ENCODE measurements at places on chromosomes 1 and 21.

GRCh38 chr1:31763671-31764311, 349 bp downstream of the ADGRB2 start:
- DNase-seq, result no peak

- DNase-seq, result no peak
Measured at GRCh38 chr1:173413271-173413707, 63.8 kb upstream of the PRDX6 start.

GRCh38 chr1:153880962-153881361, 41.8 kb downstream of the GATAD2B start:
- DNase-seq, result peak; percentile 93

GRCh38 chr1:76494807-76495206, 372.5 kb upstream of the ST6GALNAC5 start:
- no peak for DNase-seq

GRCh38 chr1:221149111-221149510, 269.9 kb downstream of the HLX start:
- DNase-seq, result no peak

DNA sequence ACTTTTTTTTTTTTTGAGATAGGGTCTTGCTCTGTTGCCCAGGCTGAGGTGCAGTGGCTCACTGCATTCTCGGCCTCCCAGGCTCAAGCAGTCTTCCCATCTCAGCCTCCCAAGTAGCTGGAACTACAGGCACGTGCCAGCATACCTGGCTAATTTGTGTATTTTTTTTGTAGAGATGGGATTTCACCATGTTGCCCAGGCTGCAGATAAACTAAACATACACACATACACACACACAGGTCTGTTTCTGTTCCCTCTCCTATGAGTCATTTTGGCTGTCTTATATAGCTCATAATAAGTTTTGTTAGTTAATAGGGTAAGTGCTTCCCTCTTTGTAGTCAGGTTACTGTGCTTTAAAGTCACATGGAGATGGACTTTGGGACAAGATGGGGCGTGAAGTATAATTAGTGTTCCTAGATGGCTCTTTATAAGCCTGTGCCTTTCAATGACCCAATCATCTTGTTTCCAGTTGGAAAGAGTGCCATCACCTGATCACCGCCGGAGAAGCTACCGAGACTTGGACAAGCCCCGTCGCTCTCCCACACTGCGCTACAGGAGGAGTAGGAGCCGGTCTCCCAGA, 9.1 kb downstream of the PRPF38A start:
- DNase-seq, result no peak

- no peak for DNase-seq
Measured at GRCh38 chr1:167808104-167808503, 86.3 kb downstream of the MPZL1 start.

DNA sequence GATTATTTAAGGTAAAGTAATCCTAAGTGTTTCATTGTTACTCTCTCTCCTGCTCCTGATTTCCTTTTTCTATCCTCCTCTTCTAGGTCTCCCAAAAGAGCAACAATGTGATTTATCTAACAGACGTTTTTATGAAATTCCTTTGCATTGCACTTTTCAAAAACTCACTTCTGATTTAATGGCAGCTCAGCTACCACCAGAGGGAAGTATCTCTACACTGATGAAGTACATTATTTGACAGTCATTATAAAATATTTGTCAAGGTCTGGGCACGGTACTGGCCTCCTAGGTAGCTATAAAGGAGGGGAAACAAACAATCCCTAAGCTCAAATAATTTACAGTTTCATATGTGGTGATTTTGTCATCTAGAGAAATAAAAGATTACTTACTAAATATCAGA, 15.6 kb downstream of the TMPRSS15 start:
- no peak for DNase-seq

- DNase-seq, result no peak
Measured at GRCh38 chr1:114207635-114208034, 54.0 kb upstream of the SYT6 start.

GRCh38 chr1:184820956-184821355, 66.3 kb upstream of the EDEM3 start:
- DNase-seq, result no peak

- no peak for DNase-seq
Measured at GRCh38 chr1:234659538-234659937, 49.6 kb upstream of the IRF2BP2 start.

- DNase-seq, result no peak
Measured at GRCh38 chr1:160830321-160831153, 32.1 kb downstream of the CD244 start.

DNA sequence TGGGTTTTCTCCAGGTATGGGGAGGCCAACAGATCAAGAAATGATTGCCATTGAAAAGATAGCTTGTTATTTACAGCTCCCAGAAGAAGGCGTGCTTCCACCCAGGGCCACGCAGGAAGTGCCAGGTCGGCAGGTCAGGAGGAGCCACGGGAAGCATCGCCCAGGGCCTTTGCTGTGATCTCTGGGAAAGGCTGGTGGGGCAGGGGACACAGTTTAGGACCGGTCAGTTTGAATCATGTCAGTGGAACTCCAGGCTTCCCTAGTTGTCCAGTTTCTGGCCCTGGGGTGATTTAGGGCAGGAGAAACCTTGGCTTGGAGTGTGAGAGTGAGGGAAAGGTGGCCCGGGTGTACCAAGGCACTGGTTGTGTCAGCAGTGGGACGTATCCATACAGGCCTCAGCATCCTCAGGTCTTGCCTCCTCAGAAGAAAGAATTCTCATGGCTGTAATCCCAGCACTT, 11.4 kb downstream of the PLA2G5 start:
- peak; percentile 43 for DNase-seq

Data from sigmoid colon (tissue), 7 donors.